ENCODE measurements at places on chromosomes 4 and X.

DNA sequence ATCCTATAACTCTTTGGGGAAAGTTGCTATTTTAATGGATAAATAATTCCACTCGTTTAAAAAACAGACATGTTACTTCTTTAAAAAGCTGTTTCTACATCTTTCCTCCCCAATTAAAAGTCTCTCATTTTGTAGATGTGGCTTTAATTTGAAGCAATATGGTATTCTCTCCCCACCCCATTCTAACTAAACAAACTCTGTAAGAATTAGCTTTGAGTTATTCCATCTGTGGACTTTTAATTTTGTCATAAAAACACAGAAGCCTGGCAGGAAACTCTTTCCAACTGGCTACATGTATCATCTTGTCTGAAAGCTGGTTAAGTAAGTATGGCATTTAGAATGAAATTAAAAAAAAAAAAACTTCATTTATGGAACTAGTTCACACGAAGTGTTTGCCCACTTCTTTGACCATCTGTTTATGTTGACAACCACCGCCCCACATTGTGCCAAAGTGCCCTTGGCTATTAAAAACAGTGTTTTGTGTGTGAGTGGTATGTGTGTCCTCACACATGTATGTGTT is 140.3 kb downstream of the NAA11 start:
- DNase-seq, result no peak

- no peak for DNase-seq
Observed at GRCh38 chr4:773214-773613, 52.7 kb downstream of the CPLX1 start.

DNA sequence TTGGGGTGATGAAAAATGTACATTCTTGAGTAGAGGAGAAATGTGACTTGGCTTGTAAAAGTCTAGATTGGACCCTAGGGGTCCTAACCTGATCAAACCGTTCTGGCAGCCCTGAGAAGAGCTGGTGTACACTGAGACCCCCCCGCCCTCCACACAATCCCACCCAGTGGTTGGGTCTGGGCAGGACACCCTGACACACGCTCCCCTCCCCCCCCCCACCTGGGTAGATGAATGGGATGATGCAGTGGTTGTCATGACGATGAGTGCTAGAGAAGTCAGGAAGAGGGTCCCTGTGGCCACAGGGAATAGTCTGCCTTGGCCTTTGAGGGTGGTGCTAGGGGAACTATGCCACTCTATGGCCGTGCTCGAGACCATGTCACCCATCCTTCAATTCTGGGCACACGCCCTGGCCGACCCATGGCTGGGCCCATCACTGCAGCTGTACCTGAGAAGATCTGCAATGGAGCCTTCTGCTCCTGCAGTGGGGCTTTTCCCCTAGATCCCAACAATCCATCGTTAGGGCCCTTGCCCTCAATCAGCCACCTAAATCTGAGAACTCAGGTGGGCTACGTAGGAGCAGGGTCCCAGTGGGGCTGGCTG is 4.4 kb downstream of the CDK16 start:
- DNase-seq, result no peak

DNA sequence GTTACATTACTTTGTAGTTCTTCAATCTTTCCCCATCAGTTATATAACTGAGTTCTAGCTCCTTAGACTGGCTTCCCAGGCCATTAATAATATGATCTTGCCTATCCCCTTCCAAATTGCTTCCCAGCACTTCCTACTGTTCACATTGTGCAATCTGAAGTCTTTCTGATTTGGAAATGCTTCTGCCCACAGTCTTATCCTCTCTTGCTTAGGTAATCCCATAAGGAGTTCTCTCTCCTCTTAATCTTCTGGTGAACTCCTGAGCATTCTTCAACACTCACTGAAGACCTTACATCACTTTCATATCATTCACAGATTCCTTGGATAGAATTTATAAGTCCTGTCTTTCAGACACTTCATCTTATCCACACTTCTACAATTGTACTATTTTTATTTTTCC is 132.7 kb upstream of the TTC29 start:
- no peak for DNase-seq

GRCh38 chrX:132622130-132622529 is 133.3 kb upstream of the MBNL3 start:
- no peak for DNase-seq

- DNase-seq, result no peak
Observed at GRCh38 chr4:104795264-104795939, 300.7 kb upstream of the CXXC4 start.

GRCh38 chrX:38879631-38880220 is 78.5 kb downstream of the MID1IP1 start:
- DNase-seq, result no peak

- no peak for DNase-seq
Observed at GRCh38 chr4:70508801-70509200, 9.6 kb upstream of the AMTN start.

DNA sequence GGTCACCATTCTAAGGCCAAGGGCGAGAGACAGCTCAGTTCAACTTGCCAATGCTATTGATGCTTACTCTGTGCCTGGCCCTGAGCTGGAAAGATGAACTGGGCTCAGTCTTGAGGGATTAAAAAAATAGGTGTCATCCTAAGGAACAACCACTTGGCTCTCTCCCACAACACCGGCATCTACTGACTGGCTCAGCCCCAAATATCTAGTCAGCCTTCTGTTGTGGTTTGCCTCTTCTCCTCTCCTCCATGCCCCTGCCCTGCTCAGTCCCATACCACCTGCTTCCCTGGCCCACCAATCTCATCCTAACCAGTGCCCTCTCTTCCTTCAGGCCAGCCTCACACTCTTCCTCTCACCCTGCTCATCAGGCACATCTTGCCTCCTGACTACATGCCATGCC is 29.6 kb downstream of the KDM5C start:
- no peak for DNase-seq

DNA sequence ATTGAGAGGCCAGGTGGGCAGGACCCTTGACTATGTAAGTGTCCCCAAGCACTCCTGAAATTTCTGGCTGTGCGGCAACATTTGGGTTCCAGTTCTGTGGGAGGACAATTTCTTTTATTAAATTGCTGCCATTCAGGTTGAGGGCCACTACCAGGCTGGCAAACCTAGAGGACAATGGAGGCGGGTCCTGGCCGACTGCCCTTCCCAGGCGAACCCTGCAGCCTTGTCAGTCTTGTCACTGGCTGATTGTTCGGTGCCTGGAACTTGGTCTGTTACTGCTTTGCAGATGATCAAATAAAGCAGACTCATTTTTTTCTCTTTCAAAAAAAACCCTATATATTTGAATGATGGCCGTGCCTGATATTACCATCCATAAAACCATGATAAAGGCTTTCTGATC is 6.6 kb upstream of the TMEM128 start:
- no peak for DNase-seq

- DNase-seq, result no peak
Observed at GRCh38 chrX:38803243-38803587, 2.0 kb downstream of the MID1IP1 start.

DNA sequence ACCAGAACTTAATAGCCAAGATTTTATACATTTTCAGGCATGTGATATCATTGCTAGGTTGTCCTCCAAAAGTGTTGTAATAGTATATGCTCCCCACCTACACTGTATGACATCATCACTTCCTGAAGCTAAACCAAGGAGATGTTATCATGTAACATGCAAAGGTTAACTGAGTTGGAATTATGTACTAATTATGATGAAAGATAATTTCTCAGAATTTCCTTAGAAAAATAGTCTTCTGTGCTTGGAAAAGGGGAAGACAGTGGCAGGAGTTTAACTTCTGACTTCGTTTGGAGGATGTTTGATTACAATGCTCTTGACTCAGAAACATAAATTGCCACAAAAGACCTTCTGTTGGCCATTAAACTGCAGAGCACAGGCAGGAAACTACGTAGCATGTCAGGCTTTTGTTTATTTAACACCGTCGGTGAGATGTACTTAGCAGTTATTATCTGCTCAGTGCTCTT is 83.6 kb upstream of the GUCY1A1 start:
- DNase-seq, result no peak

- no peak for DNase-seq
Observed at GRCh38 chr4:161841759-161842158, 322.0 kb downstream of the FSTL5 start.

GRCh38 chrX:130047416-130047815 is 62.9 kb downstream of the ELF4 start:
- no peak for DNase-seq

DNA sequence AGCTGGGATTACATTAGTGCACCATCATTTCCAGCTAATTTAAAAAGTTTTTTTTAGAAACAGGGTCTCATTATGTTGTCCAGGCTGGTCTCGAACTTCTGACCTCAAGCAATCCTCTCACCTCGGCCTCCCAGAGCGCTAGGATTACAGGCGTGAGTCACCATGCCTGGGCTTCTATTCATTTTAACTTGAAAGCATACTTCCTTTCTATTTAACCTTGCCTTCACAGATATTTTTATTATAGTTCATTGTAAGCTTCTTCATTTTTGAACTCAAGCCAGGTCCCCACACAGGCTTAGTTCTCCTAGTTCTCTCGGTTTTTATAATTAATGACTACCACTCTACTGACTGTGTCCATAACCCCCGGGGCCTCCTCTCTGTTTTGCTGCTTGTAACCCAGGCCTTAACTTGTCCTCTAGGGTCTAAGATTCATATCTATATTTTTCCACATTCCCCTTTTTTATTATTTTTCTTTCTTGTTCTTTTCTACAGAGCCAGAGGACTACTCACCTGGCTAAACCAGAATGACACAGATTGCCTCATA is 50.7 kb downstream of the SNX12 start:
- no peak for DNase-seq

GRCh38 chr4:72366601-72367000 is 202.4 kb downstream of the ADAMTS3 start:
- no peak for DNase-seq

DNA sequence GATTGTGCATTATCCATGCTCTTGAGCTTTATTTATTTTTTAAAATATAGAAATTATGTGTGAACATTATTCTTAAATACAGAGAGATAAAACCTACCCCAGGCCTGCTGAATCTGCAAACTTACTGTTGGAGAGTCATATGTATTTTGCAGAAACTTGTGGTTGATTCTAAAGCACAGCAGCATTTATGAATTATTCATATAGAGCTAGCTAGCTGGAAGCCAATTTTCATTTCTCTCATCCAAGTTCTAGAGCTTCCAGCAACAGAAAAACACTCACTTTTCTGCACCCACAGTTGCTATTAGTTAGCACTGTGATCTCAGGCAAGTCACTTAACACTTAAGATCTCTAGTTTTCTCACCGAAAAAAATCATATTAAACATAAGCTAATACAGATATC is 479.5 kb upstream of the FAM47C start:
- DNase-seq, result no peak

GRCh38 chr4:172785613-172786012 is 383.0 kb upstream of the GALNT7 start:
- DNase-seq, result no peak

- no peak for DNase-seq
Observed at GRCh38 chr4:87388901-87389300, 2.1 kb downstream of the HSD17B11 start.

- DNase-seq, result no peak
Observed at GRCh38 chr4:54100595-54101189, 729 bp downstream of the GSX2 start.

DNA sequence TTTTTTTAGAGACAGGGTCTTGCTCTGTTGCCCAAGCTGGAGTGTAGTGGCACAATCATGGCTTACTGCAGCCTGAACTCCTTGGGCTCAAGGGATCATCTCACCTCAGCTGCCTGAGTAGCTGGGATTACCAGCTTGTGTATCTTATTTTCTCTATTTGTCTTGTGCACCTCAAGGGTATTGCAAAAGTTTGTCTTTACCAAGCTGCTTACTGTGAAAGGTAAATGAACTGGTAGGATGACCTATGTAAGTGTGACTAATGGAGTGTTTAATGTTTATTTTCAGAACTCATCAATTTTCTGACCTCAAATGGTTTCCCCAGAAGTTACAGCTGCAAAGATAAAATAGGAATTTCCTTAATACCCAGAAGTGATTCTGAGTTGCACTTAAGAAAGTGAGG is 5.3 kb upstream of the FGA start:
- no peak for DNase-seq

DNA sequence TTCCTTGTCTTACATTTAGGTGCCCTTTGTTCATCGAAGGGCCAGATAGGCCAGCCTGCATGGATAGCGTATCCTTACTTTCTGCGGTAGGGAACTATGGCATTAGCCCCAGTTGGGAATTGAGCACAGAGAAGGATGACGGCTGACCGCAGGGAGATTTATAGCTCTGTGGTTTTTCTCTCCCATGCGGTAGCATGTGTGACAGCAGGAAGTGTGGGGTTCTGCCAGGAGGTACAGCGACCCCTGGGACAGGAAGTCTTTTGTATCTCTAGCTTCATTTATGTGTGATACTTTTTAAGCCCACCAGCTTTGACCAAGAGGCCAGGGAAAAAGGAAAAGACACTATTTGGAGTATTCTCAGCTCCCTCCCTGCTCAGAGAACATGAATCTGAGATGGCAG is 33.1 kb downstream of the GAB3 start:
- no peak for DNase-seq

DNA sequence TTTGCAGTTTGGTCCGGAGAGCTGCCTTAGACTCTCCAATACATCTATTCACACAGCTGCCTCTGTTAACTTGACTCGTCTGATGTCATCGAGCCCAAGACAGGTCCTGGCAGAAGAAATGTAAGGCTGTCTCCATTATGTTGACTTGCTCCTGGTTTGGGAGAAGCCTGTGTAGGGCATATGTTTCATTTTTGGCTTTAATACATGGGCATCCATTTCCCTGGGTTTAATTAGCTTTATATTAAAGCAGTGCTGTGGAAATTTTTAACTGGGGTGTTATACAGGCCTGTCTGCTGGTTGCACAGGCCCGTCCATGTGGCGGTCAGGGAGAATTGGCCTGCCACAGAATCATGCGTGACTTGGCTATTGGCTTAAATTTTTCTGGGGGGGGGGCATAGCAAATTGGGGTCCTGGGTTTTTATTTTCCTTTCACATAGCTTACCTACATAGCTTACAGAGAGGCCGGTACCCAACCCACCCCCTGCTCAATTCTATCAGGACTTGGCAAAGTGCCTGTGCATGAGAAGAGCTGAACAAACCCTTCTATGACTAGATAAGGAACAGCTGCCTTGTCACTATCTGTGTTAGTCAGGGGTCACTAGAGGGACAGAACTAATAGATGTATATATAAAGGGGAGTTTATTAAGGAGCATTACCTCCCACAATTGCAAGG is 123.5 kb upstream of the WDR1 start:
- DNase-seq, result no peak

DNA sequence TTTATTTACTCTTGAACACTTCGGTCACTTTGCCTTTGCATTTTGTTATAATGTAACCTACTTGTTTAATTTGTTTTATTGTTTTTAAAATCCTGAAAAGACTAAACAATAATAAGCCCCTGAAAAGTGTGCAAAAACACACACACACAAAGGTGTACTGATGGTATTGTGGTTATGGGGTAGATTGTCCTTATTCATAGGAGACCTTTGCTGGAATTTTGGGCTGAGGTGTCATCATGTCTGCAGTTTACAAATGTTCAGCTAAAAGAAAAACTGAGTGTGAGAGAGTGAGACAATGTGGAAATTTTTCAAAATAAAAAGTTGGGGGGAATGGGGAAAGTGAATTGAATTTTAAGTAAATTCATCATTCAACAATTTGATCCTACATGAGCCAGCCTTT is 174.9 kb downstream of the QDPR start:
- no peak for DNase-seq

GRCh38 chrX:20059467-20060128 is 57.1 kb downstream of the MAP7D2 start:
- no peak for DNase-seq

GRCh38 chr4:721261-722168 is 15.9 kb downstream of the PCGF3 start:
- DNase-seq, result no peak

Measured in ACHN (cell line).